ENCODE measurements at places on chromosomes 7 and 10.

DNA sequence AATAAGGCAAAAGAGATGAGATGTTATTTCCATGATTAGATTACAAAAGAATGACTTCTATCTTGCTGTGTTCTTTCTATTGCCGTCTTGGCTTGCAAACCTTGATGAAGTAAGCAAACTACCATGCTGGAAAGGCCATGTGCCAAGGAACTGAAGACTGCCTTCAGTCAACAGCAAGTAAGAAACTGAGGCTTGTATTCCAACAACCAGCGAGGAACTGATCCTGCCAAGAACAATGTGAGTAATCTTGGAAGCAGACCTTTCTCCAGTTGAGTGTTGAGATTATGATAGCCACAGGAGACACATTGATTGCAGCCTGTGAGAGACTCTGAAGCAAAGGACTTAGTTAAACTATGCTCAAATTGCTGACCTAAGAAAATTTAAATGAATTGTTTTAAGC is 164.6 kb upstream of the GRM3 start:
- DNase-seq, result no peak

- DNase-seq, result no peak
Observed at GRCh38 chr10:36817898-36818297, 307.5 kb upstream of the ANKRD30A start.

GRCh38 chr7:141630621-141631020 is 71.3 kb downstream of the DENND11 start:
- no peak for DNase-seq

DNA sequence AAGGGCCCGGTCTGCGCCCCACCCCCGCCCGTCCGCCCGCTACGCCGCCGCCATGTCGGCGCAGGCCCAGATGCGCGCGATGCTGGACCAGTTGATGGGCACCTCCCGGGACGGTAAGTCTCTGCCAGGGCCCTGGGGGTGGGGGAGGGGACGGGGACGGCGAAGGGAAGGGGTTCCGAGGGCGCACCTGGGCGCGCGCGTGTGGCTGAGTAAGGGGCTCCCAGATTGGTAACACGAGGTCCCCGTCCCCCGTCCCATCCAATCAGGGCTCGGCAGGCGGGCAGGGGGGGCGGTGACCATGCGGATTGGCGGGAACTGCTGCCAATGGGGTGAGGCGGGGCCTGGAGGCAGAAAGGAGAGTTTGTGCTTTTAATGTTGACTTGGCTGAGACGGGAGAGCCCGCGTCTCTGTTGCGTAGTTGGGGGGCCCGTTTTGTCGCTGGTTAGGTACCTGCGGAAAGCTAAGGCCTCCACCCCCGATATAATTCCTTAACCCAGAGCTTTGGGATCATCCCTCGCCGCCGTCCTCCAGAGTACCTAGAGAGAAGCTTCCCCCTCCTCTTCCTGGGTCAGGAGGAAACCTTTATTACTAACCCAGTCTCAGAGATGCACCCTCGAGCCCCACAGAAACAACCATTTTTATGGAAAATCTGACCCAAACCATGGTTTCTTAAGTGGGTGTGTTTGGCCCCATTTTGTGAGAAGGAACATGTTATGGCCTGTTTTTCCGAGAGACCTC is 685 bp downstream of the LUC7L2 start:
- DNase-seq, result peak; percentile 98
